ENCODE measurements at places on chromosomes 5 and 9. TPM values are rescaled to one million over a fixed set of nuclear protein-coding genes. Genes with fewer than 3 reads are reported as not detected.

Gene AIF1L
- 18.8 TPM for polyA plus RNA-seq

Gene RASEF
- polyA plus RNA-seq, result 0.27 TPM

Gene FBP2
- polyA plus RNA-seq, result 0.32 TPM

Gene NUP214
- 15.9 TPM for polyA plus RNA-seq

Gene SLC25A48
- polyA plus RNA-seq, result not detected

Gene TEX48
- polyA plus RNA-seq, result not detected

Gene WNT8A
- polyA plus RNA-seq, result not detected

DNA sequence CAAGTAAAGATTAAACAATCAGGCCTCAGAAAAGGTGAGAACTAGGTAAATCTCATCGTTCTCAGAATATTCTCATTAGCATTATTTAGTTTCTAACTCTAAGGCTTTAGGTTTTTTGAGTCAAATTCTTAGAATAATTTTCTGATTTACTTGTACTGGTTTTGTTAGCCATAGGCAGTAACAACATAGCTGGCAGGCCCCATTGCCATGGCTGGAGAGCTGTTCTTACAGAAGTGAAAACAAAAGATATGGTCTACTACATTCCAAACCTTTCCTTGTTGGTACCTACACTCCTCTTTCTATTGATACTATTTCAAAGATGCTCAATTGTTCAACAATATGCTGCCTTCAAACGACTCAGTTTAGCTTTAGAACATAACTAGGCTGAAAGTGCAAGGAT is 27.3 kb downstream of the IFNW1 start:
- DNase-seq, result no peak
- no peaks in the 10 kb centered on the region for H3K4me1 ChIP-seq
- no peaks in the 10 kb centered on the region for H3K27me3 ChIP-seq
- no peak overlapping the region for H3K27ac ChIP-seq
- H3K36me3 ChIP-seq, result no peaks in the 10 kb centered on the region
- H3K4me3 ChIP-seq, result no peak overlapping the region

DNA sequence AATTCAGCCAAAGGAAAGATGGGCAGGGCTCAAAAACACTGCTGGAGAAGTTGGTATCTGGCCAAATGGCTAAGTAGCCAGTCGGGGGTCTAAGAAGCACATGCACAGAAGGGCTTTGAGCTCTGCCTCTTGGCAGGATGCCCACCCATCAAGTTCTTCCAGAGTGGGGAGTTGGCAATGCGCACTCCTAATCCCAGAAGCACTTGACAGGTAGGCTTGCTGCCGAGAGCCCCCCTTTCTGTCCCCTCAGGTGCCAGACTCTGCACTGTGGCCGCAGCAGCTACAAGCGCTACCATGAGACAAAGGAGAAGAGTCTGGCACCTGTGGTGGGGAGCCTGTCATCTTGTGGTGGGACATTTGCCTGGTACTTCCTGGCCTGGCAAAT is 252.9 kb upstream of the SLC24A2 start:
- H3K27ac ChIP-seq, result no peak overlapping the region
- no peak for DNase-seq
- no peaks in the 10 kb centered on the region for H3K4me1 ChIP-seq
- H3K4me3 ChIP-seq, result no peak overlapping the region
- no peaks in the 10 kb centered on the region for H3K36me3 ChIP-seq
- no peaks in the 10 kb centered on the region for H3K27me3 ChIP-seq

DNA sequence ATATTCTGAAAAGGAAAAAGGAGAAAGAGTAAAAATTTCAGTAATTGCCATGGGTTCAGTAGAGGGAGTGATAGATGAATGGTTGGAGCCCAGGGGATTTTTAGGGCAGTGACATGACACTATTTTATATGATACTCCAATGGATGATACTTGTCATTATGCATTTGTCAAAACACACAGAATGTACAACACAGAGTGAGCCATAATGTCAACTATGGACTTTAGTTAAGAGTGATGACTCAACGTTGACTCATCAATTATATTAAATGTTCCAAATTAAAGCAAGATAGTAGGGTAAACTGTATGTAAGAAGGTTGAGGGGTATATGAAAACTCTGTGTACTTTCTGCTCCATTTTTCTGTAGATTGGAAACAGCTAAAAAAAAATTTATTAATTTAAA is 586.4 kb downstream of the TAF11L14 start:
- H3K4me3 ChIP-seq, result no peak overlapping the region
- H3K27me3 ChIP-seq, result no peaks in the 10 kb centered on the region
- no peaks in the 10 kb centered on the region for H3K36me3 ChIP-seq
- H3K4me1 ChIP-seq, result no peaks in the 10 kb centered on the region

DNA sequence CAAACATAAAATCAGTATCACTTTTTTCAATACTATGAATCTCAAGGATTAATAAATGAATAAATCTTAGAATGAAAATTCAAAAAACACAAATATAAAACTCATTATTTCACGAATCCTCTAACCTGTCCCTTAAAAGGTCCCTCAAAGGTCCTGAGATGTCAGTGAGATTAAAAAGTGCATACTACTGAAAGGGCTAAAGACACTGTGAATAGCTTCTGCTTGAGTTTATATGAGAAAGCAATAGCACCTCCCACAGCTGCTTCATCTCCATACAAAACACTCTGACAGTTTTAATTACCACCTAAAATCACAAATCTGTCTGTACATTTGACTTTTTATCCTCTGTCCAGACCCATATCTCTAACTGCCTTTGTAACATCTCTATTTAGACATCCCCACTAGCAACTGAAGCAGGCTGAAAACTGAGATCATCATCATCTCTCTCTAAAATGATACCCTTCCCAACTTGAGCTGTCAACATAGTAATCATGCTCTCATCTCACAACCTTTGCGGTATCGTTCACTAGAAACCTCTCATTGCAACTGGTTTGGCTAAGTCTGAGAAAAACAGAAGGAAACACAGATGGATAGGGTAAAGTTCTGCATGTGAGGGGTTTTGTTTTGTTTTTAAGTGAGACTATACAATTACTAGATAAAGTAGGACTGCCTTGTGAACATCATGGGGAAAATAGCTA is 56.3 kb downstream of the TBCA start:
- H3K4me1 ChIP-seq, result no peaks in the 10 kb centered on the region
- no peak overlapping the region for H3K27ac ChIP-seq
- no peak overlapping the region for H3K4me3 ChIP-seq
- H3K36me3 ChIP-seq, result no peaks in the 10 kb centered on the region
- H3K27me3 ChIP-seq, result no peaks in the 10 kb centered on the region

- H3K27ac ChIP-seq, result no peak overlapping the region
- no peaks in the 10 kb centered on the region for H3K4me1 ChIP-seq
- no peaks in the 10 kb centered on the region for H3K27me3 ChIP-seq
These were observed 13.5 kb downstream of the CREBRF start for GRCh38 chr5:173069671-173070070.

GRCh38 chr5:148887123-148887881 is 60.9 kb downstream of the ADRB2 start:
- peaks cover 15% of the 10 kb centered on the region for H3K4me1 ChIP-seq
- H3K27me3 ChIP-seq, result no peaks in the 10 kb centered on the region
- no peak for DNase-seq
- H3K27ac ChIP-seq, result no peak overlapping the region
- H3K36me3 ChIP-seq, result no peaks in the 10 kb centered on the region

GRCh38 chr9:88433583-88434255 is 45.5 kb downstream of the SPIN1 start:
- peaks cover 16% of the 10 kb centered on the region for H3K36me3 ChIP-seq
- DNase-seq, result peak; percentile 7
- no peak overlapping the region for H3K4me3 ChIP-seq
- H3K27ac ChIP-seq, result no peak overlapping the region
- no peaks in the 10 kb centered on the region for H3K27me3 ChIP-seq

GRCh38 chr9:9945966-9946365 is 666.8 kb downstream of the PTPRD start:
- H3K4me3 ChIP-seq, result no peak overlapping the region
- no peak for DNase-seq
- H3K27ac ChIP-seq, result no peak overlapping the region
- H3K4me1 ChIP-seq, result peaks cover 17% of the 10 kb centered on the region
- H3K36me3 ChIP-seq, result no peaks in the 10 kb centered on the region
- H3K27me3 ChIP-seq, result no peaks in the 10 kb centered on the region
